Astrocyte (in vitro differentiated cells and primary cell): ENCODE measurements at places on chromosomes 2 and 18. TPM values are rescaled to one million over a fixed set of nuclear protein-coding genes. Genes with fewer than 3 reads are reported as not detected.

The NDC80 gene
- 1.9 and 3.5 TPM in 2 replicates for total RNA-seq

The TFPI gene
- 52.9 and 56.6 TPM in 2 replicates for total RNA-seq

The CCDC68 gene
- 2.2 and 2.4 TPM in 2 replicates for total RNA-seq

GRCh38 chr2:239268549-239268948 lies 132.3 kb downstream of the HDAC4 start:
- no peak overlapping the region for H3K27ac ChIP-seq
- H3K36me3 ChIP-seq = no peaks in the 10 kb centered on the region
- DNase-seq = no peak
- H3K4me3 ChIP-seq = no peak overlapping the region
- H3K27me3 ChIP-seq = no peaks in the 10 kb centered on the region
- peaks cover 30% of the 10 kb centered on the region for H3K4me1 ChIP-seq

DNA sequence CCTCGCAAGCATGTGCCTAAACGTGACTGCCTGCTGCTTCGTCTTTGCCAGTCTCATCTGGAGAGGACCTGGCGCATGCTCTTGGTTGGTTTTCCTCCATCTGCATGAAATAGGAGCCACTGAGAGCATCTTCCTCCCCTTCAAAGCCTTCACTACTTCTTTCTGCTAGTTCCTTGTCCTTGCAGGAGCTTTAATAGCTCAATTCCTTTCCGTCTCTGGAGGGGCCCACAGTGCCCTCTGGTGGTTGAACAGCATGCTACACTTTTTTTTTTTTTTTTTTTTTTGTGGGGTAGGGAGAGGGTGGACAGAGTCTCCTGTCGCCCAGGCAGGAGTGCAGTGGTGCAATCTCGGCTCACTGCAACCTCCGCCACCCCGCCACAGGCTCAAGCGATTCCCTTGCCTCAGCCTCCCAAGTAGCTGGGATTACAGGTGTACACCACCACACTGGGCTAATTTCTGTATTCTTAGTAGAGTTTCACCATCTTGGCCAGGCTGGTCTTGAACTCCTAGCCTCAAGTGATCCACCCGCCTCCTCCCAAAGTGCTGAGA lies 59.6 kb downstream of the SP110 start:
- H3K27me3 ChIP-seq = no peaks in the 10 kb centered on the region
- H3K4me3 ChIP-seq = no peak overlapping the region
- H3K36me3 ChIP-seq = no peaks in the 10 kb centered on the region
- H3K27ac ChIP-seq = no peak overlapping the region
- H3K4me1 ChIP-seq = no peaks in the 10 kb centered on the region

DNA sequence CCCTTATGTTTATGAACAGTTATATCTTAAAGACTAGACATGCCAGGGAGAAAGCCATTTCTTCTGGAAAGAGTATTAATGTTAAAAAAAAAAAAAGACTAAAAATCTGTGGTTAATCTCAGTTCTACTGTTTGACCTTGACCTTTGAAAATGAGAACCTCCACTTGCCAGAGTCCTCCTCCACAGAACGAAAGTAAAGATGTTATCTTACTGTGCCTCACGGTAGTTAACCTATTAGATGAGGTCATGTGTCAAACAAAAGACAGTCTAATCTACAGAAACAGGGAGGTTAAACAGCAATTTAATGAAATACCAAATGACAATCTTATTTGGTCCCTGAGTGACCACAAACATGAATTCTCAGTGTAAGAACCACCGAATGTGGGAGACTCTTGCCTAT lies 51.2 kb downstream of the SLC14A2 start:
- no peak overlapping the region for H3K27ac ChIP-seq
- no peak for DNase-seq
- no peaks in the 10 kb centered on the region for H3K27me3 ChIP-seq
- H3K4me3 ChIP-seq = no peak overlapping the region

- no peak overlapping the region for H3K4me3 ChIP-seq
- peaks cover 27% of the 10 kb centered on the region for H3K4me1 ChIP-seq
- H3K27me3 ChIP-seq = peaks cover 85% of the 10 kb centered on the region
- no peak overlapping the region for H3K27ac ChIP-seq
- no peak for DNase-seq
Observed at GRCh38 chr2:218895326-218895725, 14.7 kb downstream of the WNT10A start.

- peaks cover 30% of the 10 kb centered on the region for H3K27me3 ChIP-seq
- no peak overlapping the region for H3K27ac ChIP-seq
- no peaks in the 10 kb centered on the region for H3K4me1 ChIP-seq
- H3K36me3 ChIP-seq = no peaks in the 10 kb centered on the region
- DNase-seq = no peak
Observed at GRCh38 chr2:152047824-152048471, 50.9 kb downstream of the CACNB4 start.

DNA sequence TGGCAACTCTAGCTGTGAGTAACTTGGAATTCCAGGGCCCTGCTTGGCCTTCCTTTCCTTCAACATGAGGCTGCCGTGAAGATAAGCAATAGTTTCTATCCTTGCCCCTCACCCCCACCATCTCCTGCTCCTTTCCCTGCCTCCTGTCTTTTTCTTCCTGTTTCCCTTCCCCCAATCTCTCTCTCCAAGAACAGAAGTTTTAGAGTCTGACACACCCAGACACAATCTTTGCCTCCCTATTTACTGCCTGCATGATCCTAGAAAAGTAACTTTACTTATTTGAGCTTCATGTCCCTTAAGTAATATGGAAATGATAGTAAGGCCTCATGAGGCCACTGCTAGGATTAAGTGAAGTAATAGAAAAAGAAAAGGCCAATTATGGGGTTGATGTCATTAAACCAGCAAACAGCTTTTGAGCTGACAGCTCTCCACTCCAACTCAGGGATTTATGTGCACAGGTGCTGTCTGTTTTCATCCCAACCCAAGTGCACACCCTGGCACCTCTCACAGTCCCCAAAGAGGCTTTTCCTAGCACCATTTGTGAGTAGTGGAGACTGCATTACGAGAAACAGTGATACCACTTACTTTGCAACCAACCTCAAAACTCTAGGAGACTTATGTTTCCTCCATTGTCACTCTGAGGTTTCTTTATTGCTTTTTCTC lies 123.7 kb upstream of the SIX3 start:
- H3K4me3 ChIP-seq = no peak overlapping the region
- H3K27me3 ChIP-seq = peaks cover 13% of the 10 kb centered on the region
- no peak for DNase-seq
- H3K36me3 ChIP-seq = no peaks in the 10 kb centered on the region

DNA sequence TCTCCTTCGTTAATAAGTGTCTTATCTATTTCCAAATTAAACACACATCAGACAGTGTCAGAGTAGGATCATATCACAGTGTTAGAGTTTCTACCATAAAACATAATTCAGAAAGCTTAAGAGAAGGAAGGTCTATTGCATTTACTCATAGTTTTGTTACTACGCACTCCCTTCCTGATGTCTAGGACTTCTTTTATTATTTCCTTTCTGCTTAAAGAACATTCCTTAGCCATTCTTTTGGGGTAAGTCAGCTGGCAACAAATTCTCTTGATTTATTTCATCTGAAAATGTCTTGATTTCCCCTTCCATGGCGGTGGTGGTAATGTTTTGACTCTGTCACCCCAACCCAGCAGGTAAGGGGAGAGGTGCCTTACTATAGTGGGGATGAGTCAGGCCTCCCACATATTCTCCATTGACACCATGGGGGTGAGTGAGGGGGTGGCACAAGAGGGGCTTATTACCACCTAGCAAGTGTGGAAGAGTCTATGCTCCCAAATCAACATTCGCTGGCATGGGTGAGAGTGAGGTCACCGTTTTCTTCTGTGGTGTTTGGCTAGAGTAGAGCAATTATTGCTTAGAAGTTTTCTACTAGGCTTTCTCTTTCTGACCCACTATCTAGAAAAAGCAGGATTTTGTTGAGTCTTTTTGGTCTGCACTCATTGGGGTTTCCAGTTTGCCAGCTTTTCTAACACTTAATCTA lies 29.9 kb downstream of the ABCB11 start:
- peak overlapping the region; percentile 58 for H3K27ac ChIP-seq
- peaks cover 17% of the 10 kb centered on the region for H3K4me1 ChIP-seq
- no peaks in the 10 kb centered on the region for H3K27me3 ChIP-seq
- no peaks in the 10 kb centered on the region for H3K36me3 ChIP-seq
- DNase-seq = peak; percentile 51
- no peak overlapping the region for H3K4me3 ChIP-seq

- H3K36me3 ChIP-seq = peaks cover 4% of the 10 kb centered on the region
- no peak for DNase-seq
- no peak overlapping the region for H3K27ac ChIP-seq
- no peaks in the 10 kb centered on the region for H3K4me1 ChIP-seq
- no peak overlapping the region for H3K4me3 ChIP-seq
Observed at GRCh38 chr2:42651057-42651456, 82.6 kb downstream of the MTA3 start.

DNA sequence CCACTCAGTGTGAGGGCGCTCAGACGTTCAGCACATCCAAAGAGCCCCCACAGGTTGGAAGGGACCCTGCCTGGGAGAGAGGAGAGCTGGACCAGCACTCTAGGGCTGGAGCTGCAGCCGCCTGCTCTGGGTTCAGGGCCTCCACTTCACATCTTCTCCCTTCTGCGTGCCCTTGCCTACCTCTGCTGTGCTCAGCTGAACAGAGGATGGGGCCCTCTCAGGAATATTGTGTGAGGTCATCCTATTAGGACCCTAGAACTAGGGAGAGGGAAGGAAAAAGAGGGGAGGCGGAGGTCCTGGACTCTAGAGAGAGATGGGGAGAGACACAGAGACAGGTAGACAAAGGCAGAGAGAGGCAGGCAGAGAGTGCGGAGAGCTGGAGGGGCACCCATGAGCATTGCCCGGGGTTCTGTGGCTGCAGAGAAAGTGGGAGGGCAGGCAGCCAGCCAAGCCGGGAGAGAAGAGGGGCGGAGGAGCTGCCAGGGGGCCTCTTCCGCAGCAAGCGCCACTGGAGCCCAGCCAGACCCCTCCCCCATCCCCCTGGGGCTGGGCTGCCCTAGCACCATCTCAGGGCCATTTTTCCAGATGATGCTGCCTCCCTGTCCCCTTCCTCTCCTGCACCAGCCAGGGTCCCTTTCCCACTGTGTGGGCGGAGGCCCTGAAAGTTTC lies 8.3 kb upstream of the TNS1 start:
- no peak overlapping the region for H3K27ac ChIP-seq
- no peaks in the 10 kb centered on the region for H3K36me3 ChIP-seq
- no peaks in the 10 kb centered on the region for H3K27me3 ChIP-seq
- peaks cover 35% of the 10 kb centered on the region for H3K4me1 ChIP-seq

GRCh38 chr18:9243029-9243428 lies 91.5 kb upstream of the TWSG1 start:
- H3K36me3 ChIP-seq = peaks cover 2% of the 10 kb centered on the region
- no peak overlapping the region for H3K4me3 ChIP-seq
- no peaks in the 10 kb centered on the region for H3K4me1 ChIP-seq
- no peak for DNase-seq
- H3K27me3 ChIP-seq = no peaks in the 10 kb centered on the region

The C1QL2 gene
- 0.20 TPM in 1 of 2 replicates, not detected in the other for total RNA-seq

DNA sequence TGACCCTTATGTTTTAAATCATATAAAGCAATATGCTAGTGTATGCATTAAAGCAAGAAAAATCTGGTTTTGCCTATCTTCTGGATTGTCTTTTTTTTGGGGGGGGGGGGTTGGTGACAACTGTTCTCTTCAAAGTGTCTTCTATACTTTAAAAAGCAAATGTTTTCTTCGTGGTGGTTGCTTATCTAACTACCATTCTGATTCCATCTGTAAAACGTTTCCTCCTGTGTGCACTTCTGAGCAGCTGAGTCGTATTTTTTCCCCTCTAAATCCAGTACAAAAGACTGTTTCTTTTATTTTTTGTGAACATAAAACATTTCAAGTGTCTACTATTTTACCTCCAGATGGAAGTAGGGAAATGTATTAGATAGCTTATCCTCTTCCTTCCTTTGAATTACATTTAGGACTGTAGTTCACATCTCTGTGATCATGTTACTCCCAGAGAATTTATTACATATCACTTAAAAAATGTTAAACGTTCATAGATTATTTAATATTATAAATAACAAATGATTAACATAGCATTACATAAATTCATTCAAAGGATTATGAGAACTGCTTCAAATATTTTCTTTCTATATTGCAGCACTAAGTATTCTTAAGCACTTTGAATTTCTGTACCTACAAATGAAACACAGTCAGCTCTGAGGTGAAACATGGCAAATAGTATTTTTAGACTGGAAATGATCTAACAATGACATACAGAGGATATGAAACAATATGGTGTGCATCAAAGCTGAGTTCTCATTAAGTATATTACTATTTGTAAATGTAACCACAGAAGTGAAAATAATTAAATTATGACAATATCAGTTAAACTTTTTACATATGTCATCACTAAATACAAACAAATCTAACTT lies 56.4 kb downstream of the SCN3A start:
- no peaks in the 10 kb centered on the region for H3K27me3 ChIP-seq
- no peak overlapping the region for H3K4me3 ChIP-seq

DNA sequence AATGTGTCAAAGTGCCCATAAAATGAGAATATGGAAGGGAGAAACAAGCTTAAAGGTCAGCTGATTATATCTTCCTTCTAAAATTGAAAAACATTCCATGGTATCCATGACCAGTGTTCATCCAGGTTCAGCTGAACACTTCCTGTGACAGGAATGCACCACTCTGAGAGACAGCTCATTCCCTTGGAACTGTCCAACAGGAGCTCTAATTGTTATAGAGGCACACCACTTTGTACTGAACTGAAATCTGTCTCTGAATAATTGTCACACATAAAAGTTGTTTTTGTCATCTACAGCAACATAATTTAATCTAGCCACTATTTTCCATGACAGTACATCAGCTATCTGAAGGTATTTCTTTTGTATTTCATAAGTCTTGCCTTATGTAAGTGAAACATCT lies 195.9 kb upstream of the ZNF804A start:
- H3K27me3 ChIP-seq = no peaks in the 10 kb centered on the region
- no peaks in the 10 kb centered on the region for H3K4me1 ChIP-seq
- H3K36me3 ChIP-seq = no peaks in the 10 kb centered on the region
- no peak overlapping the region for H3K4me3 ChIP-seq
- no peak for DNase-seq

DNA sequence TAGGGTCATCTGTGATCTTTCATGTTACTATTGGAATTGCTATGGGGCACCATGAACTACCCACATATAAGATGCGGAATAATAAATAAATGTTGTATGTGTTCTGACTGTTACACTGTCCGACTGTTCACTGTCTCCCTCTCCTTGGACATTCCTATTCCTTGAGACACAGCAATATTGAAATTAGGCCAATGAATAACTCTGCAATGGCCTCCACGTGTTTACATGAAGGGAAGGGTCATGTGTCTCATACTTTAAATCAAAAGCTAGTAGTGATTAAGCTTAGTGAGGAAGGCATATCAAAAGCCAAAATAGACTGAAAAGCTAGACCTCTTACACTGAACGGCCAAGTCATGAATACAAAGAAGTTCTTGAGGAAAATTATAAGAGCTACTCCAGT lies 751.3 kb downstream of the SOCS6 start:
- no peaks in the 10 kb centered on the region for H3K27me3 ChIP-seq
- no peaks in the 10 kb centered on the region for H3K36me3 ChIP-seq
- peaks cover 8% of the 10 kb centered on the region for H3K4me1 ChIP-seq
- DNase-seq = peak; percentile 54
- no peak overlapping the region for H3K27ac ChIP-seq

DNA sequence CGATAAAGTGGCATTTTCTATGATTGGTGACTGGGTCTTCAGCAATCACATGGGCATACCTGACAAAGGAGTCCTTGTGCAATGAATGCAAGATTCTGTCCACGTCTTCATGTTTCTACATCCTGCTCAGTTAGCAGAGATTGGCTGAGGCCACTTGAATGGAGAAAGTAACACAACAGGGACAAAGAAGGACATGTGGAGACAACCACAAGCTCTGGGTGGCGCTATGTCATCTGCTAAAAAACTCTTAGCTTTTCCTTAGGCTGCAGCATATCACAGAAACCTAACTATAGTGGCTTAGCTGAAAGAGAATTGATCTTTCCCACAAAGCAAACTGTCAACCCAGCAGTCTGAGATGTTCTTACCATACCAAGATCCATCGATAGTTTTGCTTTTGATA lies 1109.7 kb downstream of the SOCS6 start:
- no peak overlapping the region for H3K27ac ChIP-seq
- no peaks in the 10 kb centered on the region for H3K4me1 ChIP-seq
- H3K4me3 ChIP-seq = no peak overlapping the region
- DNase-seq = peak; percentile 3
- no peaks in the 10 kb centered on the region for H3K27me3 ChIP-seq
- H3K36me3 ChIP-seq = no peaks in the 10 kb centered on the region
